ENCODE measurements at places on chromosomes 4 and X. TPM values are rescaled to one million over a fixed set of nuclear protein-coding genes. Genes with fewer than 3 reads are reported as not detected.

DNA sequence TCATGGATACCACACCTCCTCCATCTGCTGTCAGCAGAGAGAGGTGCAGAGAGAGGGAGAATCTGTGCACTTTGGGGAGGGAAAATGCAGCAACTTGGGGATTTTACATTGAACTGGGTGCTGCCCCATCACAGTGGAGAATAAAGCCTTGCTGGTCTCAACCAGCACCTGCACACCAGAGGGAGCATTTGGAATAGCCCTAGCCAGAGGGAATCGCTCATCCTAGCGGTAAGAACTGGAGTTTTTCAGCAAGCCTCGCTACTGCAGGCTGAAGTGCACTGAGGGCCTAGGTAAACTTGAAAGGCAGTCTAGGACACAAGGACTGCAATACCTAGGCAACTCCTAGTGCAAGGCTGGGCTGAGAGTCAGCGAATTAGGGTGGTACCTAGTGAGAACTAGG is 148.7 kb downstream of the KDR start:
- H3K4me1 ChIP-seq, result peaks cover 1% of the 10 kb centered on the region
- H3K4me3 ChIP-seq, result no peak overlapping the region
- peaks cover 5% of the 10 kb centered on the region for H3K27me3 ChIP-seq

- no peak for DNase-seq
- H3K4me3 ChIP-seq, result no peak overlapping the region
- no peaks in the 10 kb centered on the region for H3K27me3 ChIP-seq
- no peaks in the 10 kb centered on the region for H3K36me3 ChIP-seq
Measured at GRCh38 chr4:91065117-91065516, 937.9 kb downstream of the CCSER1 start.

- peaks cover 51% of the 10 kb centered on the region for H3K27me3 ChIP-seq
- H3K4me1 ChIP-seq, result peaks cover 23% of the 10 kb centered on the region
- no peak overlapping the region for H3K4me3 ChIP-seq
Measured at GRCh38 chr4:26171941-26172340, 148.9 kb upstream of the RBPJ start.

DNA sequence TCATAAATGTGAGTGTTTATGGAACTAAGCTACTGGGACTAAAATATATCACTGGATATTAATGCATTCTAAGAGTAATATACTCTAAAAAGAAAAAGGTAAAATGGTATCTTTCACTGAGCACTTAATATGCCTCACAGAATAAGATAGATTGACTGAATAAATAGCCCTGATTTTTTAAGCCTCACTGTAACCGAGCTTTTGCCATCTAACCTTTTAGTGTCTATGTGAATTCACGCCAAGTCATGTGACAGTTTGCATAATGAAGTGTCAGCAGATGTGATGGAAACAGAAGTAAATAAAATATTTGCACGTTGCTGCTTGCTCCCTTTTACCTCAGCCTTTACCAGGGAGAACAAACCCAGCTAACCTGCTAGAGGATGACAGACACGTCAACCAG is 119.7 kb upstream of the NWD2 start:
- no peaks in the 10 kb centered on the region for H3K36me3 ChIP-seq
- no peak overlapping the region for H3K27ac ChIP-seq

The NIPAL1 gene
- 37.5 TPM for total RNA-seq
